ENCODE measurements at places on chromosomes 12 and 14. TPM values are rescaled to one million over a fixed set of nuclear protein-coding genes. Genes with fewer than 3 reads are reported as not detected.

GRCh38 chr14:89564989-89565388, 148.0 kb upstream of the FOXN3 start:
- DNase-seq, result no peak

DNA sequence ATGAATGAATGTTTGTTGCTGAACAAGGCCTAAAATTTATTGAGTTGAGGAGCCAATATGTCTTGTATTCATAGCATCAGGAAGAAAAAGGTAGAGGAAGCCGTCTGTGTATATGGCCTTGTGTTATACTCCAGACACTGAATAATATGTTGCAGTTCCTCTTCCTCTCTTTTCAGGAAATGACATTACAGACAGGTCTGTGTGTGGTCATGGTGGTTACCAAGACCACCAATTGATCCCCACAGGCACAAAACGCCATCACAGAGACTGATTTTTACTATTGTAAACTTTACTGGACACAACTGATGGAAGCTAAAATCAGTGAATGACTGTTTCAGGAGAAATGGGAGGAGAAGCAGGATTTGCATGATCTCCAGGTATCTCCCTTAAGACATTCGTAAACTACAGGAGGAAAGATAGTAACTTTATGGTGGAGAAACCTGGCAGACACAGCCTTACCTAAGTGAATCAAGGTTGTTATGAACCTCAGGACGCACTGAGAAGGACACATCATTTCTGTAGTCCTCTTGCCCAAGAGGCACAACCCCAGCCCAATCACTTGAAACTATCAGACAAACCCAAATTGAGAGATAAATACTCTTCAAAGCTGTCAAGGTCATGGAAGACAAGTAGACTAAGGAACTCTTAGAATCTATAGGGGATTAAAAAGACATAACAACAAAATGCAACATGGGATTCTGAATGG, 334.1 kb upstream of the RGS6 start:
- DNase-seq, result no peak

The MORN3 gene
- 1.3 TPM for total RNA-seq

The AQP2 gene
- not detected for total RNA-seq

The SLC7A8 gene
- 47.6 TPM for total RNA-seq

All from endodermal cell (in vitro differentiated cells).